GF-D8 (cell line): ENCODE measurements at places on chromosomes 1 and 21.

DNA sequence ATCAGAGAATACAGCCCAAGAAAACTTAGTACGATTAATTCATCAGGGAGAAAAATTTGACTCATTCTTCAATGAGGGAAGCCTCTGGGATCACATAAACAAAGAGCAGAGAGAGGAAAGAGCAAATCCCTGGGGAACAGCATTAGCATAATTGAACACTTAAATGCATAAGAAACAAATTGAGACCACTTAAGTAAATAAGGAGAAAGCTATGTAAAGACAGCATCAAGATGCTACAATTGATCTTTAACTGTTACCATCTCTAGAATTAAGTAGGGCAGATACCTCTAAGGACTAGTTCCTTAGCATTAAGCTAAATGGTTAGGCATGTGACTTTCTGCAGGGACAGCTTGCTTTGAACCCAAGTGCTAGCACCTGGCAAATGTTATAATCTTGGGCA is 265.1 kb upstream of the NEGR1 start:
- DNase-seq, result no peak

DNA sequence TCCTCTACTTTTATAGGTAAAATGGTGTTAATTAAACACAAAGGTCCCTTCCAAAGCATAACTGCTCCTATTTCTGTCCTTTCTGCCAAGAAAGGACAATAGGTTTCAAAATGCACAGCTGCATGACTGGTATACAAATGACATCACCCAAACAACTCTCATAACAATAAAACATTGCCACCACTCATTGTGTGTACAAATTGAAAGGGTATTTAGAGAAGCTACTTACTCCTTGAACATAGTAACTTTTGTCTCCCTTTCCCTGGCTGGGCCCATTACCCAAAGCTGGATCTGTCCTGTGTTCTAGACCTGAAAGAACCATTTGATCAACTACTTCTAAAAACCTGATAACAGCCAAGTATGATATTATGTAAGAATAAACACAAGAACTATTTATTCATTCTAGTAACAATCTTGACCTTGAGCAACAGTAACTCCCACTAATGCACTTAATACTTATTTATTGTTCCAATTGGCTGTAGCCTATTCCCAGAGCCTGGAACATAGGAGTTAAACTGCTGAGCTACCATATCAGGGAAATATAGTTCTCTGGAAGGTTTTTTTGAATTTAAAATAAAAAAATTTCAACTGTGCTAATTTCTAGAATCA is 38.2 kb downstream of the TTLL7 start:
- DNase-seq, result no peak

GRCh38 chr21:17089091-17089491 is 423.8 kb upstream of the CXADR start:
- DNase-seq, result no peak

GRCh38 chr1:56578963-56579875 is at the start of gene PLPP3:
PLPP3 (minus strand) TSS chr1:56579563; CDS start chr1:56579016, 547 bp downstream.
- DNase-seq, result no peak

- peak; percentile 16 for DNase-seq
These were observed 1.7 kb upstream of the KRTAP7-1 start for GRCh38 chr21:30831194-30831765.

DNA sequence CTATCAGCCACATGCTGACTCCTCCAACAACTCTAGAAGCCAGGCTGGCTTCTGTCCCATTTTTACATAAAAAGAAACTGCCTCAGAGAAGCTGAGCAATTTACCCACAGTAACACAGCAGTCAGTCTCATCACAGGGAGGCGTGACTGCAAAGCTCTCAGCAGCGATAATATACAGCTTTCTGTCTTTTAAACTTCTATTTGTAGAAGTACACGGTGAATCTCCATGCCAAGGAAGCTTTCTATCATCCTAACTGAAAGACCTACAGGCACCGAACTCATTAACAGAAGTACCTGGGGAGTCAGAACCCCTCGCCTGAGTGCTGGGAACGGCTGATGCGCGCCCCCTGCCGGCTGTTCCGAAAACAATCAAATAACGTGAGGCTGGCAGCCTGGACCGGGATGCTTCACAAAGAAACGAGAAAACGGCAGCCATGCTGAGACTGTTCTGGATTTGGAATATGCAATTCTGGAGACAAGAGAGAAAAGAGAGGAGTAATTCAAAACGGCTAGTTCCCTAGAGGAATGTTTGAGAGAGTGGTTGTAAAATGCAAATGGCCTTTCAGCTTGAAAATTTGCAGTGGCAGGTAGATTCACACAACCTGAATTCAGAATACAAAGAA is 43.5 kb upstream of the RAB4A start:
- DNase-seq, result peak; percentile 11

GRCh38 chr21:28627691-28628090 is 365.0 kb downstream of the LTN1 start:
- no peak for DNase-seq

- DNase-seq, result peak; percentile 18
These were observed 941 bp upstream of the IFI16 start for GRCh38 chr1:159008744-159009188.

DNA sequence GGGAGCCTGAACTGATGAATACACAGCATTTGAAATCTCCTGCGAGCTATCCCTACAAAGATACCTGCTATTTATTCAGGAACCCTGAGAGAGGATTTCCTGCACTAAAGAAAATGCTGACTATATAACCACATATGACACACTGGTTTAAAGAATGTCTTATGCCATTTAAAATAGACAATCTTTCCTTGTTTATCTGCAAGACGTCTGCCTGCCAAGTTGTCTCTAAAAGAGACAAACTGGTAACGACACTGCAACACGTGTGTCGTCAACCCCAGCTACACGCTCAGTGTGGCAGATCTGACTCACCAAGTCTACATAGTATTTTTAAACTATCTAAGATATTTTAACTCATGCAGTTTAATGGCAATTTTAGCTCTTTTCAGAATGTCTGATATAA is 42.7 kb downstream of the APP start:
- DNase-seq, result no peak

DNA sequence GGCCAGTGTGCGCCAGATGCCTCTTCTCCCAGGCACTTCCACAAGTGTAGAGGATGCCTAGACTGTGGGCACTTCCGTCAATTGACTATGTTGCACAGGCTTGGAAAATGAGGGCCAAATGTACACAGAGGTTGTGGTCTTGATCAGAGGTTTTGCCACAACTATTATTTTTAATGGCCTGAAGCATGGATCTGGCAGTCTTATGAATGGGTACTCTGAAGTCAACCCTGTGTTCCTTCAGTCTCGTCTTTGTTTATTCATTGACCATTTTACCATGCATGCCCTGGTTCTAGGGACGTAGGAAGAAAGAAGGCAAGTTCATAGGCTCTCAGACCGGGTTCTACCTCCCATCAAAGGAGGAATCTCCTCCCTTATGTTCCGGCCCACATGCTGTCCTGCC is 329.1 kb downstream of the HHAT start:
- DNase-seq, result no peak

- no peak for DNase-seq
These were observed 11.9 kb downstream of the PACC1 start for GRCh38 chr1:212402666-212403321.

DNA sequence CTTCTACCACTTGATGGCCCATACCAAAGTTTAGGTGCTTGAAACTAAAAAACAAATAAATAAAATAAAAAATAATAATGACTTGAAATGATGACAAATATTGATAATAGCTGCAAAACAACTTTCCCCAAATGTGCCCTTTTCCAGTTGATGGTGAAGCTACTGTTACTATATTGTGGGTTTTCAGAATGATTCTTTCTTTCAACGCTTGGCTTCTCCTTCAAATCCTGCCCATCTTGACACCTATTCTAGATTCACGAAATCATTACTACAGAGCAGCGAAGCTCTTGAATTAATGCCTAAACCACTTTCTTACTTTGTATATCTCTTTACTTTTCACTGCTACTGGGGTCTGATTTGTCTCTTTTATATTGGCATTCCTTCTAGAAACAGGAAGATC is 9.2 kb upstream of the C1orf141 start:
- DNase-seq, result no peak

DNA sequence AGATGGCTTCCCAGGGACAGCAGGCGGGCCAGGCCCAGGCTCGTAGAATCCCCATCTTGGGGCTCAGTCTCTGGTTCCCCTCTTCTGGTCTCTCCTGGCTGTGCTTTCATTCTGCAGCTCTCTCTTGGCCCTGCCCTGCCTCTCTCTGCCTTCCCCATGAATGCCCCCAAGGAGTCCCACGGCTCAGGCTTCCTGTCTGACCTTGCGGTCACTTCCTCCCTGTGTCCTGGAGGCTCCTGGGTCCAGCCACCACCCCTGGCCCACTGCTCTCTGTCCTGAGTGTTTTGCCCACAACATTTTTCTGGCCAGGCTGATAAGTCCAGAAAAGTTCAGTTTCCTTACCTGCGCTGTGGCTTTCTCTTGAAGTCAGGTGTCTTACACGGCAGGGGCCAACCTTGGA is 29.1 kb downstream of the PIGP start:
- DNase-seq, result no peak

GRCh38 chr1:68528243-68528642 is 31.4 kb upstream of the DEPDC1 start:
- no peak for DNase-seq

GRCh38 chr1:92877792-92878191 is 46.0 kb downstream of the RPL5 start:
- no peak for DNase-seq

DNA sequence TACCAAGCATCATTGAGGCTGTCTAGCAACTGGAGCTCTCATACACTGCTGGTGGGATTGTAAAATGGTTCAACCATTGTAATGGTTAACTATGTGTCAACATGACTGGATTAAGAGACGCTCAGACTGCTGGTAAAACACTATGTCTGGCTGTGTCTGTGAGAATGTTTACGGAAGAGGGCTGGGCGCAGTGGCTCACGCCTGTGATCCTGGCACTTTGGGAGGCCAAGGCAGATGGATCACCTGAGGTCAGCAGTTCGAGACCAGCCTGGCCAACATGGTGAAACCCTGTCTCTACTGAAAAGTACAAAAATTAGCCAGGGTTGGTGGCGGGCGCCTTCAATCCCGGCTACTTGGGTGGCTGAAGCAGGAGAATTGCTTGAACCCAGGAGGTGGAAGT is 4.8 kb upstream of the FCRLA start:
- DNase-seq, result no peak

- DNase-seq, result no peak
These were observed 107.0 kb downstream of the ZC3H11B start for GRCh38 chr1:219505886-219506285.

- no peak for DNase-seq
These were observed 24.3 kb downstream of the IGFN1 start for GRCh38 chr1:201214886-201215285.

DNA sequence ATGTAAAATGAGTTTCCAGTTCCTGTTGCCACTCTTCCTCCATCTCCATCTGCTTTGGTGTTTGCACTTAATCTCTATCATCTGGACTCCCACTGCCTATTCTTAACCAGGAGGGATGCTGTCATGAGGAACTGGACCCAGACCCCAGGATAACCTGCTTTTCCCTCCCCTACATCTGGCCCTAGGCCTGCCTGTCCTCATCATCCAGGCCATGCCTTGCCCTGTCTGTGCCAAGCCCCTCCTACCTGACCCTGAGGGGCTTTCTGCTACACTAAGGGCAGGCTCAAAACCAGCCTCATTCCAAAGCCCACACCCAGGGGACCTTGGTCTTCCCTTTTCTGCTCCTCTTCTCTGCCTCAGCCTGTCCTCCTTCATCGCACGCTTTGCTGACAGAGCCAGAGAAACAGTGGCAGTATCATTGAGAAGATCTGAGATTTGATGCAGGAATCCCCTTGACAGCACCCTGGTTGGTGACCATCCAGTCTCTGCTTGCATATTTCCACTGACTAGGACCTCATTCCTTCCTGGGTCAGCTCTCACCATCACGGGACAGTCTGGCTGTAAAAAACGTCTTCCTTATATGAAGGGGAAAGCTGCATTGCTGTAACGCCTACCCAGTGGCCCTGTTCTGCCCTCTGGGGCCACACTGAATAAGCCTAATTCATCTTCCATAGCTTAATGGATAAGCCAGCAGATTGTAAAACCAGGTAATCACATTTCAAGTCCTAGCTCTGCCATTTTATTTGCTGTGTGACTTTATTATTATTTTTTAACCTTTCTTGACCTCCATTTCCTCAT is 38.8 kb downstream of the PLXNA2 start:
- no peak for DNase-seq

DNA sequence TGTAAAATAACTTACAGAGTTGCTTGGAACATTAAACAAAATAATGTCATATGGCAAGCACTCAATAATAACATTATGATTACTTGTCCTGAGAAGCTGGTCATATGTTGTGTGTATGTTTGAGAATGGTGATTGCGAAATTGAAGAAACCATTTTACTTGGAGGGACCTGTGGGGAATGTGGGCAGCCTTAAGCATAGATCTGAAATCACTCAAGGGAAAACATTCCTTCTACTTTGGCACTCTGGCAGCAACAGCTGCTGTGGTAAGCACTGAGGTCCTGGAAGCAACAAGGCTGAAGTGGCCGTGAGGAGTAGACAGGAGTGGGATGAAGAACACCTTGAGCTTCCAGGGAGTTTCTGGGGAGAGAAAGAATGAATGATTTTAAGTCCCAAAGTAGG is 165.4 kb upstream of the ADAMTS5 start:
- DNase-seq, result no peak

GRCh38 chr1:71296551-71297134 is 215.8 kb upstream of the ZRANB2 start:
- DNase-seq, result no peak

DNA sequence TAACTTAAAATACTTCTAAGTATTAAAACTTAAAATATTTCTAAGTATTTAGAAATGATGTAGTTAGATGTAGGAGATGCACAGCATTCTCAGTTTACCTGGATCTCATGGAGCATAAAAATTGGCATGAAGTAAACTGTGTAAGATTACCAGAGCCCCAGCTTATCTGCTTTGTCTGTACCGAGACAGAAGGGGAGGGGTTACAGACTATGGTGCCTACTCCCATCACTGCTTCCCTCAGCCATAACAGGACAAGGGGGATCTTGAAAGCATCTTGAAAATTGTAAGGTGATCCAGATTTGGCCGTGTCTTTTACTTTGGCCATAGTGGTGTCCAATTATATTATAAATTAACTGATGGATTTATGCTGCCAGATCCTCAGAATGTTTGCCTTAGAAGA is 18.8 kb downstream of the NRDC start:
- DNase-seq, result no peak

DNA sequence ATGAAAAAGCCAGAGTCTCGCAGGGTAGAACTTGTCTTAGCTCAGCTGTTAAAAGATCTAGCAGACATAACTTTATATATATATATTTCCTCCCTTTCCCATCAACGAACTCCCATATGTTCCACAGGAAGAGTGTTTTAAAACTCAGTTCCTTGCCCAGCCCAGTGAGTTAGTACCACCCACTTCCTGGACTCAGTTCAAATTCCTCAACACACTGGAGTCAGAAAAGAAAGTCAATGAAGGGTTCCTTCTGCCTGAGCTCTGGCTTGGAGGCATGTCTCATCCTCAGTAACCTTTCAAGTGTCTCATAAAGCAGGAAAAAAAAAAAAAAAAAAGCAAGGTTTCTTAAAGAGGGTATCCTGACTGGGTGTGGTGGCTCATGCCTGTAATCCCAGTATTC is 15.6 kb downstream of the TPM3 start:
- DNase-seq, result peak; percentile 33

- no peak for DNase-seq
These were observed 48.1 kb upstream of the ENAH start for GRCh38 chr1:225700889-225701465.
